HepG2 (cell line): ENCODE measurements at places on chromosomes 3 and 15.

- DNase-seq: no peak
These were observed 18.9 kb upstream of the IFT57 start for GRCh38 chr3:108241146-108241545.

DNA sequence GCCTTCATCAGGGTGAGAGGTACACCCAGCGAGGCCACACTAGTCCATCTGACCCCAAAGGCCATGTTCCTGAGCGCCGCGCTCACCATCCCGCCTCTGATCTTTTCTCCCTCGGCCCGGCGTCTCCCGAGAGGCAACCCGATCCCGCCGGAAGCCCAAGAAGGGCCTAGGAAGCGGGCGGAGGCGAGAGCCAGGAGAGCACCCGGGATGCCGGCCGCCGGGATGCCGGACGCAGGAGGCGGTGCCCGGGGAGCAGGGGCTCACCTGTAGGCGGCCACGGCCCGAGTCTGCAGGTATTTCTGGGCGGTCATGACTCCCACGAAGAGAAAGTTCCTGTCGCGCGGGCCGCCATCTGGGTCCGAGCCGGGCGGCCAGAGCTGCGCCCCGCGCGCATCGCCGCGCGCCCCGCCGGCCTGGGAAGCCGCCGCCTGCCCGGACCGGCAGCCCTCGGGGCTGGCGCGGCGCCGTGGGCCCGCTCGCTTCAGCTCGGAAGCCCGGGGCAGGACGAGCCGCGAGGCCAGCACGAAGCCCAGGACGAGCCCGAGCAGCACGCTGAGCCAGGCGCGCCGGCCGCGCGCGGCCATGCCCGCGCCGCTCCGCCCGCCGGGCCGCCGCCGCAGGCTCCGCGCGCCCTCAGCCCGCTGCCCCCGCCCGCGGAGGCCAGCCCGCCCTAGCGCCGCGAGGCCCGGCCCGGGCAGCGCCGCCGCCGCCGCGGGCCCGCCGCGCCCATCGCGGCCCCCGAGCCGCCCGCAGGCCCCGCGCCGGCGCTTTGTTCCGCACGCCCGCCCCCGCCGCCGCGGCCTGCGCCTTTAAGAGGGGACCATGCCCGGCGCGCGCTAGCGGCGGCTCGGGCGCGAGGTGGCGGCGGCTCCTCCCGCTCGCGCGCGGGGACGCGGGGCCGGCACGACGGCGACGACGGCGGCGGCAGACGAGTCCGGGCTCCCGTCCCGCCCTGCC is 697 bp downstream of the CHSY1 start:
- no peak for DNase-seq

DNA sequence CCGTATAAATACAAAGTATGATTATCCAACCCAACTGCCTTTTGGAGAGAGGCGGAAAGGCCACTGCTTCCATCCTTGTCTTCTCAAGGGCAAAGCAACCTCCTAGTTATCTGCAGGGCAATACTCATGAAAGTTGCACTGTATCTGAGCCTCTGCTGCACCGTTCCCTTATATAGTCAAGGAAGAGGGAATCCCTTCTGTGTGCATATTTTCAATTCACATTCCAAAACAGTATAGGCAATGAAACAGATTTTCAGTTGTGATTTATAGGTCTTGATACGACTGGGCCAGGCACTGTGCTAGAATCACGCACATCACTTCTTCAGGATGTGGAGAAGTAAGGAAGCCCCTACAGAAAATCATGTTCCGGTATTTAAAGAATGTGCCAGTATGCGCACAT is 455.7 kb downstream of the FOXP1 start:
- no peak for DNase-seq

DNA sequence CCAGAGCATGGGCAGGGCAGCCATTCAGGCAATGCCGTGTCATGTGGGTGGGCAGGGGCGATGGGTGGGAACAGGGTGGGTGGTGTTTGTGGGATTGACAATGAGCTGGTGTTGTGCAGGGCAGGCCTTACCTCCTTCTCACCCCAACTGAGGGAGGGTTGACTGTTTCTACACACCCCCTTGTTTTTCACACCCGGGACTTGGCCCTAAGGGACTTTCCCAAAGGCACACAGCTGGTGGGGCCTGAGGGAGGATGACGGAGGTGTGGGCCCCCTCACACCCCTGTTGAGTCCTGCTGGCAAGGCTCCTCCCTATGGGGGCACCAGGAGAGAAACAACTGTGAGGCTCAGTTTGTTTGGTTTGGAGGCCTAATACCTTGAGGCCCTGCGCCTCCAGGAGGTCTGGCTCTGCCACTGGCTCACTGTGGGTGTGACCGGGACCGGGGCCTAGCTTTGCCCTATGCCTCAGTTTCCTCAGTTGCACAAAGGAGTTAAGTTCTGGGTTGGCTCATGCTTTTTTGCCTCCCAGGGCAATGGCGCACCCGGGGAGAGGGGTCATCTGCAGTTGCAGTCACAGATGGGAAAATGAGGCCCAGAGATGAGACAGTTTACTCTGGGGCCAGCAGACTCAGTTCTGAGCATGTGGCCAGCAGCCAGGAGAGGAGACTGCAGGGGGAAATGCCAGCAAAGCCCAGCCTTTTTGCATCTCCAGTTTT is 5.1 kb upstream of the DNAH1 start:
- no peak for DNase-seq

- DNase-seq: no peak
These were observed 15.1 kb upstream of the RAB7A start for GRCh38 chr3:128710816-128711433.

- no peak for DNase-seq
These were observed 3.5 kb upstream of the TGFBR2 start for GRCh38 chr3:30602946-30603345.

GRCh38 chr3:72872183-72872582 is 15.7 kb upstream of the GXYLT2 start:
- no peak for DNase-seq
